ENCODE measurements at places on chromosomes 4 and X.
A peak's percentile ranks its signal among the peaks of the same experiment; 100 is the strongest.

DNA sequence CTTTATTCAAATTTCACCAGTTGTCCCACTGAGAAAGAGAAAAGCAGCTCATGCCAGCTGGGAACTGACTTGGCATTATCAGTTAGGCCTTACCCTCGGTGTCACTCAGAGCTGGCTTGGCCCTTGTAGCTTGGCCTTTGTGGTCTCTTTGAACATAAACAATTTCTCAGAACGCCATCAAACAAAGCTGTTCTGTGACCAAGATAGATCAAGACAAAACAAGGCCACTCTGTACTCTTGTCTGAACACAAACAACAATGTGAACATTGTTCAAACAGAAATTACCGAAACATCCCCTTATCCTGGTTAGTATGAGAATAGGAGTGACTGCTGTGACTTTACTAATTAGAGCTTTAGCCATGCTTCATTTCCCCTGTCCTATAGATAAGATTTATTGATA is 57.2 kb downstream of the DIPK2B start:
- DNase-seq = no peak

DNA sequence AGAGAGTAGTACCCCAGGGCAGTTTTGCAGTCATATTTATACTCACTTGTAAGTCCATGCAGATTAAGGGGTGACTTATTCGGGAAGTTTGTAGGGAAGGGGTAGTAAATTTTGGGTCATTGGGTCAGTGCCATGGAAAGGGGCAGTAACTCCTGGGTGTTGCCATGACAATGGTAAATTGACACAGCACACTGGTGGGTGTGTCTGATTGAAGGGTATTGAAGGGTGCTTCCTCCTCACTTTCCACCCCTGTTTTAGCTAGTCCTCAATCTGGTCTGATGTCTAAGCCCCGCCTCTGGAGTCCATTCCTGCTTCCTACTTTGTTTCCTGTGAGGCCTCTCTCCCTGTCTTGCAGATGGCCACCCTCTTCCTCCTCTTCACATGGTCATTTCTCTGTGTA is 11.9 kb downstream of the ODAPH start:
- DNase-seq = no peak

- DNase-seq = no peak
Observed at GRCh38 chr4:13455411-13455810, 28.7 kb downstream of the RAB28 start.

DNA sequence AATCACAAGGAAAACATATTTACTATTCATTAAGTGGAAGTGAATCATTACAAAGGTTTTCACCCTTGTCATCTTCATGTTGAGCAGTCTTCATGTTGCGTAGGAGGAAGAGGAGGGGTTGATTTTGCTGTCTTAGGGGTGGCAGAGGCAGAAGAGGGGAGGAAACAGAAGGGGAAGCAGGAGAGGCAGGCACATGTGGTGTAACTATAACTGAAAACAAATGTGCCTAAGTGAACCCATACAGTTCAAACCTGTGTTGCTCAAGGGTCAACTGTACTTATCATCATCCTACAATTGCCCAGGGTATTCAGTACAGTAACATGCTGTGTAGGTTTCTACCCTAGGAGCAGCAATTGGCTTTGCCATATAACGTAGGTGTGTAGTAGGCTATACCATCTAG is 47.2 kb downstream of the SYNPO2 start:
- no peak for DNase-seq

DNA sequence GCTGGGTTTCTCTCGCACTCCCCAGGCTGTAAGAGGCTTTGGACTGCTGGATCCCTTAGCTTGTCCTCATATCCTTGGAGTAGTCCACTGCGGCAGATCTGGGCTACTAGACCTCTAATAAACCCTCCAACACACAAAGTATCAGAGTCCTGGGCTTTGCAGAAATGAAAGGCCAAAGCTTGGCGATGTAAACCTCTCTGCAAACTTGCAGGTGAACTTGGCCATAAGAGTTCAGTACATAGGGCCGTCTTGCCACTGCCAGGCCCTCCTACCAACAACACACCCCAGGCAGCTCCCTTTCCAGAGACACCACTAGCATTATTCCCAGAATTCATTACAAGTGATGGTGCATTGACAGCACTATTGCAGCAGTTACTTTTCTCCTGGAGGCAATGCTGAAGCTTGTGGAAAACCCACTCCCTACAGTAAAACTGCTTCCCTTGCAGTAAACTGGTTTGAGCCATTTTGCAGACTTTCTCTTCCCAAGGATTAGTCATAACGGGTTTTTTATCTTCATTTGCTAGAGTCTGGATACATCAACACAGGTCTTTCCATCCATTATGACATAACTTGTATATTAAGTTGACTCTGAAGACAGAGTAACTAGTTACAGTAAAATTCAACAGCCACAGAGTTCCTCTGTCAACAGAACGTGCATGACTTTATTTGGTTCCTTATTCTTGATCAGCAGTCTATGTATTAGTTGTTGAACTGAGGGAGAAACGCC is 2.4 kb downstream of the ANKRD50 start:
- DNase-seq = no peak

DNA sequence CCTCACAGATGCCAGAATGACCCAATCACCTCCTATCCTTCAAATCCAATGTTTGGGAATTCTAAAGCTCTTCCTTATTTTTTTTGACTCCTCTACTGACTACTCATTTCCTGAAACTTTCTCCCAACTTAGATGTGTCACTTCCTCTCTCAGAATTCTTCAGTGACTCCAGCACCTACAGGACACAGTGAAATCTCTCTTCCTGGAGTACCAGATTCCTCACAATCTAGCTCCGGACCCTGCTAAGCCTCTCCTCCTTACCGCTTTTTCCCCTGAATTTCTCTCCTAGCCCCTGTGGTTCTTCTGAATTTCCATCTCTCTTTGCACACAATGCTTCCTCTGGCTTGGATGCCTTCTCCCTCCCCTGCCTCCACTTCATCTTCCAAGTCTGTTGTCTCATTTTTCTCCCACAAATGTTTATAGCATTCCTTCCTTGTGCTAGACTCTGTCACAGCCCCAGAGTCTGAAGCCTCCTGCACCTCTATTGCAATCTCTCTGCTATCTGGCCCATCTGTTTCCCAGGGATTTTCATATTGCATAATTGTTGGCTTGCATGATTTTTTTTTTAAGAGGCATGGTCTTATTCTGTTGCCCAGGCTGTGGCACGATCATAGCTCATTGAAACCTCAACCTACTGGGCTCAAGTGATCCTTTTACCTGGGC is 80.1 kb downstream of the ANAPC4 start:
- DNase-seq = no peak

GRCh38 chr4:167232805-167233684 is 1.2 kb downstream of the SPOCK3 start:
- peak; percentile 57 for DNase-seq

- DNase-seq = no peak
Observed at GRCh38 chrX:80306007-80306406, 114.2 kb upstream of the TENT5D start.

Measured in NCI-H1417 treated with DMSO at 0.1 percent for 48 hours (cell line).